ENCODE measurements at places on chromosomes 7 and 10.

DNA sequence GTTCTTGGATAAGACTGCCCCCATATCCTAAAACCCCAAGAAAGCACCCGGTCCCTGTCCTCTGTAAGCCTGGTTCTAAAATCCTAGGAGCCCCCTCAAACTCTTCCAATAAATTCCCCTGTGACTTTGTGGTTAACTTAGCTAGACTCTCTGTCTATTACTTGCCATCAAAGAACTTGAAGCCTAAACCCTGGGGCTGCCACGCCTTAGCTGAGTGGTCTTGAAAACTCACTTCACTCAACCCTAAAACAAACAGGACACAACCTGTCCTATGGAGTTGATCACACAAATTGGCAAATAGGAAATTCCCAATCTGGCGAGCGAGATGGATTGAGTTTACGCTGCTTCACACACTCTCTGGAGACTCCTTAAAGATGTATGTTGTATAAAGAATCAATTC, 191.4 kb upstream of the SVIL start:
- H3K27me3 ChIP-seq, result no peaks in the 10 kb centered on the region
- DNase-seq, result no peak
- no peaks in the 10 kb centered on the region for H3K36me3 ChIP-seq
- H3K4me3 ChIP-seq, result no peak overlapping the region

DNA sequence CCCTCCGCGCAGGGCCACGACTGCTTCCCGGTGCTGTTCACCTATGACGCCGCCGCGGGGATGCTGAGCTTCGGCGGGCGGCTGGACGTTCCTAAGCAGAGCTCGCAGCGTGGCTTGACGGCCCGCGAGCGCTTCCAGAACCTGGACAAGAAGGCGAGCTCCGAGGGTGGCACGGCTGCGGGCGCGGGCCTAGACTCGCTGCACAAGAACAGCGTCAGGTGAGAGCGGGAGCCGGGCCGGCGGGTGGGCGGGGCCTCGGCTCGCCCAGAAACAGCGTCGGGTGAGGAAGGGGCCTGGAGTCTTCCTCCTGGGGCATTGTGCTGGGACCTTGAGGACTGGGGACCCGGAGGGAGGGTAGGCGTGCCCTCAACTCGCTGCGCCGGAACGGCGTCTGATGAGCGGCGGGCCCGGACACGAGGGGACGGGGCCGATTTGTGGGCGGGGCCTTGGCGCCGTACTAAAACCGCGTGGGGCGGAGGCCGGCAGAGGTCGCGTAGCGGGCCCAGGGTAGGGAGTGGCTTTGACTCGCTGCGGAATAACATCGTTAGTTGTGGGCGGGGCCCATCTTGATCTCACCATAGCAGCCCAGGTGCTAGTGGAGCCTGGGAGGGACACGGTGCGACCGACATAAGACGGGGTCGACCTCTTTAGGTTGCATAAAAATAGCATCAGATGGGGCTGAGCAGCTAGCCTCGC, 15.6 kb downstream of the PDAP1 start:
- H3K36me3 ChIP-seq, result peaks cover 66% of the 10 kb centered on the region
- peak overlapping the region; percentile 82 for H3K4me3 ChIP-seq
- DNase-seq, result peak; percentile 95
- H3K27ac ChIP-seq, result peak overlapping the region; percentile 59
- no peaks in the 10 kb centered on the region for H3K27me3 ChIP-seq

- H3K36me3 ChIP-seq, result no peaks in the 10 kb centered on the region
- no peak overlapping the region for H3K4me3 ChIP-seq
- no peaks in the 10 kb centered on the region for H3K27me3 ChIP-seq
- no peak for DNase-seq
- H3K4me1 ChIP-seq, result no peaks in the 10 kb centered on the region
- no peak overlapping the region for H3K27ac ChIP-seq
Measured at GRCh38 chr7:128801003-128801402, 9.2 kb downstream of the CCDC136 start.

- DNase-seq, result no peak
- H3K36me3 ChIP-seq, result no peaks in the 10 kb centered on the region
- no peaks in the 10 kb centered on the region for H3K27me3 ChIP-seq
- H3K27ac ChIP-seq, result no peak overlapping the region
- no peak overlapping the region for H3K4me3 ChIP-seq
Measured at GRCh38 chr7:106038916-106039315, 73.2 kb downstream of the SYPL1 start.

GRCh38 chr10:28711776-28712175, 34.5 kb downstream of the BAMBI start:
- H3K4me3 ChIP-seq, result no peak overlapping the region
- DNase-seq, result no peak
- no peak overlapping the region for H3K27ac ChIP-seq
- H3K4me1 ChIP-seq, result no peaks in the 10 kb centered on the region
- H3K36me3 ChIP-seq, result no peaks in the 10 kb centered on the region
- H3K27me3 ChIP-seq, result no peaks in the 10 kb centered on the region

GRCh38 chr7:90207956-90208355, 3.6 kb upstream of the STEAP2 start:
- H3K4me1 ChIP-seq, result no peaks in the 10 kb centered on the region
- no peak for DNase-seq
- H3K27ac ChIP-seq, result no peak overlapping the region
- no peaks in the 10 kb centered on the region for H3K36me3 ChIP-seq

DNA sequence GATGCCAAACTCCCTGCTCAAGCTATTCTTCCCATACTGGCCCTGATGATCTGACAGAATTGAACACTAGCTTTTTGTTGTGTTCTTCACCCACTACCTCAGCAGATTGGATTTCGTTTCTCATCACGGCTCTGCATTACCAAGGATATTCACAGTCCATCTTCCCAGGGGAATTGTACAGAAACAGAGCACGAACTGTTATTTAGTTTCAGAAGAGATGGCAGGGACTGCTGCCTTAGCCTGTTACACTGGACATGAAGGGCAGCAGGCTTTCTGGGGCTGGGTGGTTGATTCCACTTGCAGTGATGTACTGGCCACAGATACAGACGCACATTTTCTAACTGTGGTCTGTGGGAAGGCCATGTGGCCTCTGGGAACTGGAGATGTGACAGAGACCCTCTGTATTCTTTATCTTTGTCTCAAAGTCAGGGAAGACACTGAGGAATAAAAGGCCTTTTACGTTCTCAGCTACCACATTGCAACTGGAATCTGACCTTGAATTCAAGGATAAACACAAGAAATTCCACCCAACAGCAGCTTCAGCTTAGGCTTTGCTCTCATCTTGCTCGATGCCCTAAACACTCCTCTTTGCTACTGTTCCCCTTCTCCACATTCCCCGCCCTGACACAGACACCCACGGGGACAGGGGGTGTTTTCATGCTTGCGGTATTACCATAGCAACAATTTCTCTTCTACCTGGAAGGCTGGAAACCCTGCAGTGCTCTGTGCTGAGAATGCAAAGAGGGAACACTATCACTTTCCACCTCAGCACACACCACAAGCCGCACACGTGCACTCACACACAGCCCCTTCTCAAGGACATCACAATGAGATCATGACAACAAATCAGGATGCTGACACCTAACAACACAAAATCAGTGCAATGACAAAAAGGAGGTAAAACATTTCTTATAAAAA, 81.7 kb downstream of the RNF216 start:
- peak overlapping the region; percentile 66 for H3K27ac ChIP-seq
- peaks cover 49% of the 10 kb centered on the region for H3K36me3 ChIP-seq
- no peak for DNase-seq
- H3K4me3 ChIP-seq, result no peak overlapping the region
- no peaks in the 10 kb centered on the region for H3K27me3 ChIP-seq
- peaks cover 15% of the 10 kb centered on the region for H3K4me1 ChIP-seq

GRCh38 chr7:151371266-151371665, 29.7 kb downstream of the NUB1 start:
- no peak for DNase-seq
- H3K36me3 ChIP-seq, result peaks cover 43% of the 10 kb centered on the region
- H3K27me3 ChIP-seq, result no peaks in the 10 kb centered on the region
- H3K27ac ChIP-seq, result no peak overlapping the region
- peaks cover 8% of the 10 kb centered on the region for H3K4me1 ChIP-seq
- no peak overlapping the region for H3K4me3 ChIP-seq

DNA sequence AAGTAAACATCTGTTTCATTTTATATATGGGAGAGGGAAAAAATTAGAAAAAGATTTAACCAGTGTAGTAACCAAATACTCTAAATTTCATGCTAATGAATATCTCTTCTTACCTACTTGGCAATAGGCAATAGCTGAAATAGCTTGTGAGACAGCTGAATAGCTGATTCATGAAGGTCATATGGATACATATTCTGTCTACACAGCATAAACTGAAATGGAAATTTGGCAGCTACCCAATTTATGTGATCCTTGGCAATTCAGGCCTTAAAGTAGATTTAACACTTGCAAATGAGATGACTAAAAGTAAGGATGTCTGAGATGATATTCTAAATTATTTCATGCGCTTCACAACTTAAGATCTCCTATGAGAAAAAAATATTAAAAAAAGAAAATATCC, 261.2 kb upstream of the SEMA3A start:
- H3K4me1 ChIP-seq, result no peaks in the 10 kb centered on the region
- no peak for DNase-seq
- H3K27ac ChIP-seq, result no peak overlapping the region
- no peaks in the 10 kb centered on the region for H3K36me3 ChIP-seq

DNA sequence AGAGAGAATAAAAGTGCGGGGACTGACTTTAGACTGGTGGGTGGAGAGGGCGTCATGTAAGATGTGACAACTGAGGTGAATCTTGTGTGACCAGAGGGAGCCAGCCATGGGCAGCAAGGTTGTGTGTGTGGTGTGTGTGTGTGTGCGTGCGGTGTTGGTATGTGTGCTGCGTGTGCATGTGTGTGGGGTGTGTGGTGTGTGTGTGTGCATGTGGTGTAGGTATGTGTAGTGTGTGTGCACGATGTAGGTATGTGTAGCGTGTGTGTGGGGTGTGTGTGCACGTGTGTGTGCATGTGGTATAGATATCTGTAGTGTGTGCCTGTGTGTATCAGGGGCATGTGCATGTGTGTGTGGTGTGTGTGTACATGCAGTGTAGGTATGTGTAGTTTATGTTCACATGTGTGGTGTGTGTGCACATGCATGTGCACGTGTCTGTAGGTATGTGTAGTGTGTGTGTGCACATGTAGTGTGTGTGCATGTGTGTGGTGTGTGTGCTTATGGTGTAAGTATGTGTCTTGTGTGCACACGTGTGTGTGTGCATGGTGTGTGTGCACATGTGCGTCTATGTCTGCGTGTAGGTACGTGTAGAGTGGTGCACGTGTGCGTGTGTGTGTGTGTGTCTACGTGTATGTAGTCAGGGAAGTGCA, 312.3 kb upstream of the MKI67 start:
- H3K36me3 ChIP-seq, result no peaks in the 10 kb centered on the region
- H3K27me3 ChIP-seq, result no peaks in the 10 kb centered on the region
- peaks cover 13% of the 10 kb centered on the region for H3K4me1 ChIP-seq
- H3K27ac ChIP-seq, result no peak overlapping the region
- no peak overlapping the region for H3K4me3 ChIP-seq

DNA sequence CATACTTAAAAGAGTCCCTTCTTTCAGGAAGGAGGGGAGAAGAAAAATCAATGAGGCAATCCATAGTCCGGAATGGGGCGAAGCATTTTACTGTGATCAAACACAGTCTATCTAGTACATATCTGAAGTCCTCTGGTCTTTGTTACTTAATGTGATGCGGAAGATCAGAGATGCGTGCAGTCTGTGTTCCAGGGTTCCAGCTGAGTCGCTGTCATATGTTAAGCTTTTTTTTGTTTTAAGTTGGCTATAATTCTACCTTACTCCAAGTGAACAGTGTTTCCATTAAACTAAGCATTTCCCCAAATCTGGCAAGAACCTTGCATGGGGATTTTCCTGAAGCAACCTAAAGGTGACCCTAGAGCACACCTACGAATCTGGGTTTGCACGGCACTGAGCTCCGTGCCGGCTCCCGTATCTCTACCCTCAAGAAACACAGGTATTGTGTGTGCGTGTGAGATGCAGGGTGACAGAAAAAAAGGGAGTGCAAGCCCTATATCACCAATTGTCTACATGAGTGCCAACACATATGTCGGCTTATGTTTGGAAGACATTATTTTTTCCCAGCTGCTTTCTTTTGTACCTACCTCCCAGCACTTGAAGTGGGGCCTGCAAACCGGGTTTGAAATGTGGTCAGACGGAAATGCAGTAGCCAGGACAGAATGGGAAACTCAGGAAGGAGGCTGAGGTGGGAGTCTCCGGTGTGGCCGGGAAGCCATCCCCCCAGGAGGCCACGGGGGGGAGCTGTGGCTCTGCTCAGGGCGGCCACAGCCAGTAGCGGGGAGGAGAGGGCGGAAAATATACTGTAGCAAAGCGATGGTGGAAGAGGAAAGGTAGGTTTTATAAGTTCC, 435.8 kb upstream of the MGMT start:
- H3K27me3 ChIP-seq, result peaks cover 22% of the 10 kb centered on the region
- H3K27ac ChIP-seq, result no peak overlapping the region
- DNase-seq, result peak; percentile 89
- peaks cover 2% of the 10 kb centered on the region for H3K4me1 ChIP-seq
- H3K36me3 ChIP-seq, result no peaks in the 10 kb centered on the region

GRCh38 chr10:132677473-132678227, 108.3 kb downstream of the NKX6-2 start:
- no peak overlapping the region for H3K27ac ChIP-seq
- H3K4me3 ChIP-seq, result no peak overlapping the region
- no peaks in the 10 kb centered on the region for H3K4me1 ChIP-seq

GRCh38 chr10:14873090-14873760, 5.4 kb upstream of the SUV39H2 start:
- H3K36me3 ChIP-seq, result peaks cover 33% of the 10 kb centered on the region
- no peaks in the 10 kb centered on the region for H3K27me3 ChIP-seq
- H3K4me3 ChIP-seq, result no peak overlapping the region
- no peak overlapping the region for H3K27ac ChIP-seq
- DNase-seq, result no peak

DNA sequence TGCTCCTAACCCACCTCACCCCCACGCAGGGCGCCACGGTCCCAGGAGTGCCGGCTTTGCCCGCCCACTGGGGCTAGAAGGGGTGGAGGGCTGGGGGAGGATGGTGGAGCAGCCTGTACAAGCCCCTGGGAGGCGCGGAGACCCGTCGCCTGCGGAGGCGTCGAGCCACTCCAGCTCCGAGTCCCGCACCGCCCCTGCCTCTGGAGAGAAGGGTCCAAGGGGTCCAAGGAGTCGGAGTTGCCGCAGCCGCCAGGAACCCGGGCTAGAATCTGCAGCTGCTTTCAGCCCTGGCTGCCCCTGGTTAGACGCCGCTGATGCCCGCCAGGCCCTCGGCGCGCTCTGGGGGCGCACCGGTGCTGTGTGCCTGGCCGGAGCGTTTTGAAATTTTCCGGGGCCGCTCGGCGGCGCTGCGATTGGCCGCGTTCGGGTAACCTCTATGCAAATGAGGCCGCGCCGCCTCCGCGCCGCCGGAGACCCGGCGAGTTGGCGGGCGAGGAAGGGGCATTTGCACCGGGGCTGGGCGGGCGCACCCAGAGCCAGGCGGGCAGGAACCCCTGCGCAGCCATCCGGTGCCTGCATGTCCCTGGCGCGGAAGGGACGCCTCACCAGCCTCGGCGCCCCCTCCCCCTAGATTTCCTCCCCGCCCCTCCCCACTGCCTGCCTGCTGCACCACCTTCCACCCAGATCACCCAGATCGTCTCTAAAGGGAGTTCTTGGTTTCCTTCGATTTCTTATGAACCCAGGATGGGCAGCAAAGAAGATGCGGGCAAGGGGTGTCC, at the start of gene HMX2:
Gene HMX2, plus strand, starts transcription at position 502 of the 779 bp plus-strand sequence. Its CDS starts 243 bp downstream, at position 745.
- H3K27me3 ChIP-seq, result peaks cover 100% of the 10 kb centered on the region
- DNase-seq, result peak; percentile 89
- H3K4me1 ChIP-seq, result peaks cover 3% of the 10 kb centered on the region
- H3K36me3 ChIP-seq, result no peaks in the 10 kb centered on the region
- no peak within 1 kb of the TSS for H3K27ac ChIP-seq

Data from endodermal cell (in vitro differentiated cells).